ENCODE measurements at places on chromosomes 2 and 18. TPM values are rescaled to one million over a fixed set of nuclear protein-coding genes. Genes with fewer than 3 reads are reported as not detected.

LIMS3 gene
- total RNA-seq, result 1.2 TPM

DNA sequence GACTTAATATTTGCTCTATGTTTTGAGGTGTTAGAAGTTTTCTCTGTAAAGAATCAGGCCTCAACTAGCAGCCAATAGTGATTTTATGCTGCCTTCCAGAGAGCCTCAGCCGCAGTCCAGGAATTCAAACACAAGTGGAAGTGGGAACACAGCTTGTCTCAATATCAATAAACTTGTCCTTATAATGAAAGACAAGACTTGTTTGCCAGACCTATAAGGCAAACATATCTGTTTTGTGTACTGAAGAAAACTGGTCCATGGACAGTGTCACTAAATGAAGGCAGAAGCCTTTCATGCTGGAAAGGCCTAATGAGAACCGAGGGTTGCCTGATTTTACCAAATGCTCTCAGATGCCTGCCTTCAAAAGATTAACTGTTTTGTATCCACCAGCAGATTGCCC is 182.2 kb downstream of the EPHA4 start:
- no peak overlapping the region for H3K27ac ChIP-seq
- no peaks in the 10 kb centered on the region for H3K36me3 ChIP-seq
- peaks cover 2% of the 10 kb centered on the region for H3K27me3 ChIP-seq
- H3K4me1 ChIP-seq, result no peaks in the 10 kb centered on the region
- no peak for DNase-seq

DNA sequence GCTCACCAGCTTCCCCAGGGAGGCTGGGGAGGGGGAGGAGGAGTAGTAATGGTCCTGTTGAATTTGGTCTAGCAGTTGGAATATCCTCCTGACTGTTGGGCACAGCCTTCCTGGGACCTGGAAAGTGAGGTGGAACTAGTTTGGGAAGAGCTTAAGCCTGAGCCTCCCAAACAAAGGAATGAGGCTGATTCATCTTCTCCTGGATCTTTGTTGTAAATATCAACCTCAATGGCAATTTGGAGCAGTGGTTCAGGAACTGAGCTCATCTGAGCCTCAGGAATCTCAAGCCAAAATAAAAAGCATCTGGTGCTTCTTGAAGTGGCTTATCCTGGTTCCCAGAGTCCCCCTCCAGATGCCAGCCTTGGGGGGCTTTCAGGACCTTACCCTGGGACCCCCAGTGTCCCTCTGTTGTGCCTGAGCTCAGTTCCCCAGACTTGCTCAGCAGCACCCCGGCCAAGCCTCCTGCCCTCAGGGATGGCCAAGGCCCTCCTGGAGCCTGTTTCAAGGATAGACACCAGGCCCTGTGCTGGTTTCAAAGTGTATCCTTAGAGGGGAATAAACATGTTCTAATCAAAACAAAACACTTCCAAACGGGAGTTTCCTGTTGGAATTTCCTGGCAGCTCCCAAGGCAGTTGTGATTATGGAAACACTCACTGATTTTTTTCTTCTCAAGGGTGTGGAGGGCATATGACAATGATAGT is 112.6 kb downstream of the DDX1 start:
- 0 out of 2 replicates have a peak, but pooled peaks cover 2% of the 10 kb centered on the region for H3K4me1 ChIP-seq
- H3K36me3 ChIP-seq, result no peaks in the 10 kb centered on the region

- no peak overlapping the region for H3K27ac ChIP-seq
- DNase-seq, result no peak
- no peak overlapping the region for H3K4me3 ChIP-seq
- peaks cover 39% of the 10 kb centered on the region for H3K4me1 ChIP-seq
- peaks cover 12% of the 10 kb centered on the region for H3K27me3 ChIP-seq
Observed at GRCh38 chr2:27186613-27187345, 25.1 kb upstream of the ATRAID start.

CASP8 gene
- total RNA-seq, result 11.9 TPM

GRCh38 chr2:226211439-226211838 is 588.2 kb downstream of the IRS1 start:
- no peak overlapping the region for H3K4me3 ChIP-seq
- no peaks in the 10 kb centered on the region for H3K36me3 ChIP-seq
- H3K27ac ChIP-seq, result no peak overlapping the region
- peaks cover 73% of the 10 kb centered on the region for H3K4me1 ChIP-seq

GRCh38 chr2:20588918-20589871 is 61.7 kb downstream of the HS1BP3 start:
- peaks cover 75% of the 10 kb centered on the region for H3K4me1 ChIP-seq
- no peaks in the 10 kb centered on the region for H3K27me3 ChIP-seq
- peak overlapping the region; percentile 42 for H3K4me3 ChIP-seq
- no peaks in the 10 kb centered on the region for H3K36me3 ChIP-seq

DNA sequence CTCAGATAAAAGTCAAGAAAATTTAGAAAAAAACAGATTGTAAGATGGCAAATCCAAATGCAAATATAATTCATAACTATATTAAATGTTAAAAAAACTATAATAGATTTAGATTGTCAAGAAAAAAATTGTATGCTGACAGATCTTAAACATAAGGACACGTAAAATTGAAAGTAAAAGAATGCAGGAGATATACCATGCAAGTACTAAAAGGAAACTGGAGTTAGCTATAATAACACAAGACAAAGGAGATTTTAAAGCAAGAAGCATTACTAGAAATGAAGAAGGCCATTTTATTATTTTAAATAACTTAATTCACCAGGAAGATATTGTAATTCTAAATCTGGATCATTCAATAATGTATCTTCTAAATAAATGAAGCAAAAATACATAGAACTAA is 48.3 kb downstream of the TTC21B start:
- H3K27ac ChIP-seq, result peak overlapping the region; percentile 14
- H3K4me3 ChIP-seq, result no peak overlapping the region
- DNase-seq, result no peak
- H3K27me3 ChIP-seq, result no peaks in the 10 kb centered on the region

CYP27A1 gene
- total RNA-seq, result 0.18 TPM

DNA sequence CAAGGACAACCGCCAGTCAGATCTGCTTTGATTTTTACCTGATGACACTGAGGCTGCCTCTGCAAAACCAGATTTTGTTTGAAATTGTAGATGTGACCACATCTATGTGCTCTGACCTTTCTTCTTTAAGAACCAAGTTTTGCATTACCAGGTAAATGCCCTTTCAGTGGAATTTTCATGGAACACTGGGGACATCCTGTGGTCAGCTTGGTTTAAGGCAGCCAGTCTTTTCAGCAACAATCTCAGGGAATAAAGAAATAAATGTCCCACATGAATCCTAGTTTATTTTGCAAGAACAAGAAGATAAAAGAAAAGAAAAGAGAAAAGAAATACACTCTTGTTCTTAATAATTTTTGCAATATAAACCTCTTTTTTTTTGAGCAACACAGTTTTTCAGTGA is 90.6 kb downstream of the POU3F3 start:
- DNase-seq, result peak; percentile 1
- H3K36me3 ChIP-seq, result no peaks in the 10 kb centered on the region
- no peaks in the 10 kb centered on the region for H3K4me1 ChIP-seq
- H3K27me3 ChIP-seq, result peaks cover 3% of the 10 kb centered on the region

DNA sequence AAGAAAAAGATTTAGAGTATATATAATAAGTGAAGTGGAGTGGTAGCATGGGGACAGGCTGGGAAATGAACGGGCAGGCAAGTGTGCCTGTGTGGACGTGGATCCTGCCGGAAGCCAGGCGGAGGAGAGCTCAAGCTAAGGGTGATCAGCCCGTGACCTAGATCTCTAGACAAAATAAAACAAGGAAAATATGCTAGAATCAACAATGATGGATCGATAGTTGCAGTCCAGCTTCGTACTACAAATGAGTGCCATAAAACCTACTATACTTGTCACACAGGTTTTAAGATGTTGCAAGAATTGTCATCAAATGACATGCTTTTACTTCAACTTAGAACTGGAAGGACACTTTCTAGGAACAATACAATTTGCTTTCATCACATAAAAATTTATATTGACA is 8.5 kb downstream of the EIF2AK2 start:
- DNase-seq, result no peak
- peaks cover 51% of the 10 kb centered on the region for H3K36me3 ChIP-seq
- H3K27me3 ChIP-seq, result no peaks in the 10 kb centered on the region
- no peak overlapping the region for H3K4me3 ChIP-seq
